Lower lobe of right lung (tissue), 2 donors: ENCODE measurements at places on chromosomes 3 and 15. TPM values are rescaled to one million over a fixed set of nuclear protein-coding genes. Genes with fewer than 3 reads are reported as not detected.

DNA sequence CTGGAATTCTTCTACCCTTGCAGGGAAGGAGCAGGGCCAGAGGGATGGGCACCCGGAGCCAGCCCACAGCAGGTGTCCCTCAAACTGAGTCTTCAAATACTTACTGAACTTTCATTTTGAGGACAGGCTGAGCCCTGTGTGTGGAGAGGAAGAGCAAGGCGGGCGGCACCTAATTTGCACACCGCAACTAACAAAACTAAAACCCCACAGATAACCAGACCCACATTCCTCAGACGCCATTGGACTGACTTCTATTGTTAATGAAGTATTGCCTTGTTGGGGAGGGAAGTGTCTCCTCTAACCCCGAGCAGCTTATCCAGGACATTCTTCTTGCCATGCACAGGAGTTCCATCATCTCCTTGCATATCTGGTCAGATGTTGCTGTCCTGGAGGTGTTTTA is 105.2 kb upstream of the NR2E3 start:
- H3K27me3 ChIP-seq, result no peaks in the 10 kb centered on the region
- H3K36me3 ChIP-seq, result no peaks in the 10 kb centered on the region
- no peak overlapping the region for H3K27ac ChIP-seq
- H3K4me3 ChIP-seq, result no peak overlapping the region
- no peak for DNase-seq
- peaks cover 7% of the 10 kb centered on the region for H3K4me1 ChIP-seq

DNA sequence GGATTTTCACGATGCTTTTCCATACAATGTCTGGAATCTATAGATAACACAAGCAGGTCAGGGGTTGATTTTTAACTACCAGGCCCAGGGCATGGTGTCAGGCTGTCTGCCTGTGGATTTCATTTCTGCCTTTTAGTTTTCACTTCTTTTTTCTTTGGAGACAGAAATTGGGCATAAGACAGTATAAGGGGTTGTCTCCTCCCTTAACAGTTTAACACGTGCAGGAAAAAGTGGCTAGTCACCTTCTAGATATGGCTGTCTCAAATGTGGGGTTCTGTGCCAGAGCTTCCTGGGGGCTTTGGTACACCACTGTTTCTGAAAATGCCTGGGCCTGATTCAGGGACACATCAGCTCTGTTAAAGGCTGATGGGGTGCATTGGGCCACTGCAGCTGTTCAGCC is 7.4 kb upstream of the ZNF589 start:
- DNase-seq, result no peak
- no peak overlapping the region for H3K4me3 ChIP-seq
- H3K27ac ChIP-seq, result no peak overlapping the region
- no peaks in the 10 kb centered on the region for H3K36me3 ChIP-seq

PLCB2 gene
- 105 TPM for total RNA-seq

DNA sequence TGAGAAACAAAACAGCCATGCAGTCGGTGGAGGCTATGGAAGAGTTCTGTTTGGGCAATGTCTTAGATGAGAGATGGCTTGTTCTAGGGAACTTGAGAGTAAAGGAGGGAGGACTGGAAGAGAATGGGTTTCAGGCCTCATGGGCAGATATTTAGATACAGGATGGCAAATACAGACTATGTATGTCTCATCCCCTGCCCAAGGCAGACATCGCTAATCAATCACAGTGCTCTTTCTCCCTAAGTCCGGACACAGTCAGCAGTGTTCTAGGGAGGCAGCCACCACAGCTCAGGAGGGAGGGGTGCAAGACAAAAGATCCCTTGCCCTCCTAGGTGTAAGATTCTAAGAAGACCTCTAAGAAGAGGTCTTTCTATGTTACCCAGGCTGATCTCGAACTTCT is 159.3 kb upstream of the TLE3 start:
- H3K36me3 ChIP-seq, result no peaks in the 10 kb centered on the region
- no peak overlapping the region for H3K27ac ChIP-seq

GRCh38 chr15:70308011-70308734 is 210.5 kb upstream of the TLE3 start:
- no peaks in the 10 kb centered on the region for H3K27me3 ChIP-seq
- H3K27ac ChIP-seq, result no peak overlapping the region
- peaks cover 10% of the 10 kb centered on the region for H3K4me1 ChIP-seq
- H3K4me3 ChIP-seq, result no peak overlapping the region

PATL2 gene
- total RNA-seq, result 4.5 TPM

- H3K27ac ChIP-seq, result no peak overlapping the region
- no peak for DNase-seq
- H3K4me1 ChIP-seq, result peaks cover 14% of the 10 kb centered on the region
- H3K27me3 ChIP-seq, result no peaks in the 10 kb centered on the region
- H3K36me3 ChIP-seq, result no peaks in the 10 kb centered on the region
Observed at GRCh38 chr15:89964232-89964954, 36.7 kb upstream of the ZNF710 start.
